ENCODE measurements at places on chromosomes 16 and 17. TPM values are rescaled to one million over a fixed set of nuclear protein-coding genes. Genes with fewer than 3 reads are reported as not detected.

Gene SLFN14
- polyA plus RNA-seq = 0.09 TPM

Gene C16orf92
- 2.0 TPM for polyA plus RNA-seq

Gene SLC16A11
- 0.95 TPM for polyA plus RNA-seq

Gene CCT6B
- 4.2 TPM for polyA plus RNA-seq

Gene NTN1
- polyA plus RNA-seq = 137 TPM

Gene PSME3
- 96.6 TPM for polyA plus RNA-seq

Gene NKD1
- polyA plus RNA-seq = 22.5 TPM

Gene ACE
- 14.4 TPM for polyA plus RNA-seq

Gene SHCBP1
- polyA plus RNA-seq = 8.6 TPM

Gene RNF135
- 7.9 TPM for polyA plus RNA-seq

Gene LHX1
- polyA plus RNA-seq = 29.6 TPM

Gene GPRC5B
- polyA plus RNA-seq = 126 TPM

Gene KRT40
- 0.27 TPM for polyA plus RNA-seq

Gene SMTNL2
- 5.8 TPM for polyA plus RNA-seq

Gene MLKL
- 2.8 TPM for polyA plus RNA-seq

- no peak for DNase-seq
Observed at GRCh38 chr17:80474231-80474960, 2.0 kb downstream of the NPTX1 start.

- DNase-seq = no peak
Observed at GRCh38 chr16:28285649-28286048, 6.7 kb upstream of the SBK1 start.

GRCh38 chr17:50767030-50767429 lies 288 bp downstream of the ANKRD40CL start:
- DNase-seq = no peak

DNA sequence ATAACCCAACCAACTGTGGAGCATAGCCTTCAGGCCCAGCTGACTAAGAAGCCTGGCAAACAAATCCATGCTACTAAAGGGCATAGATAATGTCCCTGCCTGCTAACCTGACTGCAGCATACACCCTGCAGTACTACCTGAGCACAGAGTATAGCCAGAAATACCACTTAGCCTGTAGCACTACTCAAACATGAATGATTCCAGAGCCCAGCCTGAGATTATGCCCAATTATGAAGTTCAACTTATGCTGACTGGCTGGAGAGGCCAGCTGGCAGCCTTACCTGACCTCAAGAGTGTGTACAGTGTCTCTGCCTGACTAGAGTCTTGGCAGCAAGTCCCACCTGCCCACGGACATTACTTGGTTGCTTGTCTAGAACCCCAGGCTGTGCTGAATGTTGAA lies 1265.3 kb downstream of the CDH11 start:
- no peak for DNase-seq

GRCh38 chr17:4485676-4486646 lies 12.7 kb upstream of the SPNS2 start:
- no peak for DNase-seq

GRCh38 chr16:35749253-35750141 lies 2290.1 kb downstream of the TP53TG3F start:
- DNase-seq = no peak

- no peak for DNase-seq
Observed at GRCh38 chr17:349666-350065, 2.9 kb downstream of the RPH3AL start.

GRCh38 chr17:78343543-78344201 lies 16.2 kb downstream of the SOCS3 start:
- no peak for DNase-seq

- DNase-seq = no peak
Observed at GRCh38 chr17:21523497-21524210, 147.5 kb downstream of the KCNJ12 start.

- DNase-seq = no peak
Observed at GRCh38 chr17:59435238-59435637, 103.8 kb downstream of the YPEL2 start.

- no peak for DNase-seq
Observed at GRCh38 chr17:28118362-28118761, 75.9 kb downstream of the NLK start.

GRCh38 chr16:19142939-19143598 lies 25.0 kb upstream of the SYT17 start:
- no peak for DNase-seq

GRCh38 chr16:28623172-28623711 lies 13.4 kb upstream of the SULT1A1 start:
- peak; percentile 85 for DNase-seq

- no peak for DNase-seq
Observed at GRCh38 chr16:27251541-27252205, 16.9 kb downstream of the NSMCE1 start.

DNA sequence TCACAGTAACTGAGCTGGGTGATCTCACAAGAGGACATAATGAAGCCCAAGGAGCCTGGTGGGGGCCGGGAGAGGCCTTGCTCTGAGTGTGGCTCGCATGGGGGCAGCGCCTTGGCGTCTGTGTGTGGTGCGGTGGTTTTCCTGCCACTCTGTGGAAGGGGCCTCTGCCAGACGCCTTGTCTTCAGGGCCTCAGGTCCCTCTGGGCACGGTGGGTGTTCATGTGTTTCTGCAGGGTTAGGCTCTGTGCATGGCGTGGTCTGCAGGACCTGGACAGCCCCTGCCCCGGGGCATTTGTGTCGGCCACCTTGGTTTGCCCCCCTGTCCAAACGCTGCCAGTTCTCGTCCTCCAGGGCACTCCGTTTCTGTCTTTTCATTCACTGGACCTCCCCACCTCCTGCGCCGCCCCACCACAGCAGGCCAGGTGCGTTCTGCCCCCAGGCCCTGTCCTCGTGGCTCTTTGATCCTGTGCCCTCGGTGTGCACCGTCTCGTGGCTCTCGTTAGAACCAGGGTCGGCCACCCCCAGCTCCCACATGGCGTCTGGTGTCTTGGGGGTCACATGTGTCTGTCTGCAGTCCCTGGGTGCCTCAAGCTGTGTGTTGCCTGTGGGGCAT lies 43.7 kb upstream of the ZNF750 start:
- DNase-seq = no peak

- peak; percentile 63 for DNase-seq
Observed at GRCh38 chr17:75516619-75517296, 430 bp downstream of the TSEN54 start.

- DNase-seq = no peak
Observed at GRCh38 chr16:83574388-83574787, 233.4 kb upstream of the HSBP1 start.

DNA sequence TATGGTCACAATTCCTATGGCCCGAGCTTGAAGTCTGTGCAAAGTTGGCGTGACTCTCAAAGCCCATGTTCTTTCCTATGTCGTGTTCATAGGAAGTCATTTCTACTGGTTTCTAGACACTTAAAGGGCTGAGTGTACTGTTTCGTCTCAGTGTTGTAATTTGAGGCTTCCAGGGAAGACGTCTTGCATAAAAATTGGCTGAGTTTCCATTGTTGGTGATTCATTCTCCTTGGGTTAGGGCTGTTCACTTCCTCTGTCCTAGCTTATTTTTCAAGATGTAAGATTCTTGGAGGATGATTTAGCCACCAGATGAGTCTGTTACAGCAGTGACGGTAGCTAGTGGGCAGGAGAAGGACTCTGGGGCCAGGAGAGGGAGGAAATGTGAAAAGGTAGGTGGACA lies 43.1 kb downstream of the PIK3R5 start:
- no peak for DNase-seq

DNA sequence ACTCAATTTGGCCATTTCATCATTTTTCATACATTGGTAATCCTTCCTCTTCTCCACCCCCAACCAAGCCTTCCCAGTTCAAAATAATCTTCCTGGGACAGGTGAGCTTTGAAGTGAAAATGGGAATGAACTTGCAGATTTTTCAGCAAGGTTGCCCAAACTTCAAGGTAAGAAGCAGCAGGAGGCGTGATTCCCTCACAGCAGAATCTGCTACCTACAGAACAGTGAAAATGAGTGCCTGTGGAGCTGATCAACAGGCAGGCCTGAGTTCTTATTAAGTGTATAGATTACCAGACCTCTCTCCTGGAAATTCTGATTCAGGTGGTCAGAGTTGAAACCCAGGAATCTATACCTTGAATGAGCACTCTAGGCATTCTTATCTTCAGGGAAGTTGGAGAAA lies 356.6 kb downstream of the RBFOX1 start:
- DNase-seq = no peak

- no peak for DNase-seq
Observed at GRCh38 chr17:82841921-82842596, 2.2 kb upstream of the ZNF750 start.

DNA sequence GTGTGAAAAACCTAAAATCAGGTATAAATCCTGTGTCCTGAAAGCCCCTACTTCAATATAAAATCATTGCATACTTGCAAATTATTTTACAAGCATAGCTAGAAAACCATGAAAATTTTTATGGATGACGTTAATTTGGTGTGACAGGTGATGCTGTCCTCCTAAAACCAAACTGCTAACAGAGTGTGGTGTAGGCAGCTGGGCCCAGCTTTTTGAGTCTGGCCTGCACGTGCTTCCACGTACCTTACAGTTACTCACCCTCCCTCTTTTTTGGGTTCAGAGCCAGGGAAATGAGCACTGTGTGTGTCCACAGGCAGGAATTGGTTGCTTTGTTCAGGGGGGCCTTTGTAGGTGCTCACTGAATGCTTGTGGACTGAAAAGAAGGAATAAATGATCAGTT lies 36.4 kb downstream of the CLEC16A start:
- no peak for DNase-seq

DNA sequence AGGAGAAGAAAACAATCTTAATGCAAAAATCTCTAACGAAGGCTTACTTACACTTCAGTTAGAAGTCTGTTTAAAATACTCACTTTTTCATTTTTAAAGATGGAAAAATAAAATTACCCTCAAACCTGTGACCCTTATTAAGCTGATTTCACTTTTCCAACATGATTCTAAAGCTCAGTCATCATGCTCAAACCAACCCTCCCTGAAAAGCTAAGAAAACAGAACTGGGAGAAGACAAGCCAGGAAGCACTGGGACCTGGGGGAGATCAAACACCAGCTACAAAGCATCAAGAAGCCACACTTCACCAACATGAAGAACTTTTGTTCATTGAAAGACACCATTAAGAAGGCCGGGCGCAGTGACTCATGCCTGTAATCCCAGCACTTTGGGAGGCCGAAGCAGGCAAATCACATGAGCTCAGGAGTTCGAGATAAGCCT lies 88.8 kb downstream of the LITAF start:
- DNase-seq = no peak

GRCh38 chr17:28912938-28913333 lies 10.1 kb upstream of the DHRS13 start:
- no peak for DNase-seq

- no peak for DNase-seq
Observed at GRCh38 chr17:18951941-18952842, at the start of gene SLC5A10. Gene SLC5A10, plus strand, starts transcription at chr17:18952165. Its CDS starts 41 bp downstream, at chr17:18952206.

GRCh38 chr16:63461248-63461841 lies 1425.1 kb upstream of the CDH8 start:
- peak; percentile 66 for DNase-seq

- DNase-seq = no peak
Observed at GRCh38 chr17:43683928-43684653, 22.4 kb upstream of the MEOX1 start.

DNA sequence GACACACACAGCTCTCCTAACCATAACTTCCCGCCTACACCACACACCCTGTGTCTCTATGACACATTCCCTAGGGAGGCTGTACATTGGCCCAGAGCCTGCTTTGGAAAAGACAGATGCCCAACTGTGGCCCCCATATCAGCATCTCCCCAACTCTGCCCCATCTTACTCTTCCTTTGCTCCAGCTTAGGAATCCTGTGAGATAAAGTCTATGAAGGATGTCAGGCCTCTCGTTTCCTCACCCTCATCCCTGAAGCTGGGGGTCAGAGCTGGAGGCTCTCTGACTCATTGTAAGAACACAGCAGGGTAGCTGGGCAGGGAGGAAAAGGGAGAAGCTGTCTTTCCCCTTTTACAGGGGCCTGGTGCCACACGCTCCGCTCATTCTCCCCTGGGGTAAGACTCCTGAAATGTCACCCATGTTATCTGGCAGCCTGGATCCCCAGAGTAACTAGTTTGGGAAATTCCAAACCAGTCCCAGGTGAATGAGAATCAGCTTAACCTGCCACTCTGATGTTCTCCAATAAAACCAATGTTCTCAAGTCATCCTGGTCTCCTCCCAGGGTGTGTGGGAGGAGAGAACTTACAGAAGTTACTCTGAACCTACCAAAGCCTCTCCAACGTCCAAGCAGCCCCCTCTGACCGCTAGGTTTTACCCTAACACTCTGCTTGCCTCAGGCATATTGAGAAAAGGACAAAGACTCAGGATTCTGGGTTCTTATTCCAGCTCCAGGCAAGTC lies 2.8 kb downstream of the RAPGEFL1 start:
- no peak for DNase-seq

DNA sequence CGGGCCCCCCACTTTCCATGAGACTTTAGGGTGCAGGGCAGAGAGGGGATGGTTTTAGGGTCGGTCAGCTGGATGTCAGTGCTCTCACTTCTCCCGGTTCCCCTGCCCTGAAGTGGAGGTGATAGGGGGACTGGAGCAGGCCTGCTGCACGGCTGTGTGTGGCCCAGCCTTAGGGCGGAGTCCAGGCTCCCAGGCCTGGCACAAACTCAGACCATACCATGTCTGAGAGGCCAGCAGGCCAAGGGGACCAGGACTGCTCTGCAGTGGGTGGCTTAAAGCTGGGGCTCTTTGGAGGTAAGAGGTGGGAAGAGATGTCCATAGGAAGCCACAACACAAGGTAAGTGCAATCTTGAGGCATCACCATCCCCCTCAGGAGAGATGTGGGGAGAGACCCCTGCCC lies 8.3 kb downstream of the TFAP4 start:
- DNase-seq = no peak

- DNase-seq = no peak
Observed at GRCh38 chr16:85652431-85653221, 36.1 kb downstream of the GINS2 start.

DNA sequence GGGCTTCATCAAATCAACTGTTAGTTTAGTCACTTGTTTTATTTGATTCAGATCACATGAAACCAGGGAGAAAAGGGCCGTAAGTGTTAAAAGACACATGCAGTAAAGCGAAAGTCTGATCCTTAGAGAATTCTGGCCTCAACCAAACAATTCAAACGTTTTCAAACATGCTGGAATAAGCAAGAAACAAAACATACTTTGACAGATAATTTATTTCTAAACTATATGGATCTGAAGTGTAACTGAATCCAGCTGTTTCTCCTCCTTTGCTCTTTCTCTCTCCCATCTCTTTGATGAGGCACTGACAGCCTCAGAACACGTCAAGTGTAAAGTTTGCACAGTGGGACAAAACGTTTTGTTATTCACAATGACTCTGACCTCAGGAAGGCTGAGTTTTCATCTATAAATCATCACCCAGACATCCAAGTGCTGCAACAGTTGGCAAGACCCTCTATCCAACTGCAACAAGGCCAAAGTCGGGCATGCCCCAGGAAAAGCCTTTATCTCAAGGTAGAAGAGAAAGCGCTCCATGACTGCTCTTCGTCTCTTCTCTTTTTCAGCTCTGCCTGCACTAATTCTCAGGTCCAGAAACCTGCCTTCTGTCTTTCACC lies 267.1 kb upstream of the MYOCD start:
- no peak for DNase-seq

Data from spinal cord (tissue), 10 donors.